ENCODE measurements at places on chromosomes 16 and 17. TPM values are rescaled to one million over a fixed set of nuclear protein-coding genes. Genes with fewer than 3 reads are reported as not detected.

CBX1 gene
- 65.3 TPM for total RNA-seq

CRYM gene
- total RNA-seq = 8.1 TPM

B9D1 gene
- 22.6 TPM for total RNA-seq

SLFN12L gene
- 0.05 TPM for total RNA-seq

ZNF75A gene
- total RNA-seq = 9.8 TPM

COX6A2 gene
- not detected for total RNA-seq

C16orf96 gene
- not detected for total RNA-seq

SOST gene
- not detected for total RNA-seq

RHBDL3 gene
- total RNA-seq = not detected
